Stimulated activated naive CD8-positive, alpha-beta T cell treated with anti-CD3 and anti-CD28 coated beads, Interleukin-15, Interleukin-2, amounts not matched to agents 100 U/mL and 50 U/mL, for 24 hours (primary cell): ENCODE measurements at places on chromosomes 5 and 9.

DNA sequence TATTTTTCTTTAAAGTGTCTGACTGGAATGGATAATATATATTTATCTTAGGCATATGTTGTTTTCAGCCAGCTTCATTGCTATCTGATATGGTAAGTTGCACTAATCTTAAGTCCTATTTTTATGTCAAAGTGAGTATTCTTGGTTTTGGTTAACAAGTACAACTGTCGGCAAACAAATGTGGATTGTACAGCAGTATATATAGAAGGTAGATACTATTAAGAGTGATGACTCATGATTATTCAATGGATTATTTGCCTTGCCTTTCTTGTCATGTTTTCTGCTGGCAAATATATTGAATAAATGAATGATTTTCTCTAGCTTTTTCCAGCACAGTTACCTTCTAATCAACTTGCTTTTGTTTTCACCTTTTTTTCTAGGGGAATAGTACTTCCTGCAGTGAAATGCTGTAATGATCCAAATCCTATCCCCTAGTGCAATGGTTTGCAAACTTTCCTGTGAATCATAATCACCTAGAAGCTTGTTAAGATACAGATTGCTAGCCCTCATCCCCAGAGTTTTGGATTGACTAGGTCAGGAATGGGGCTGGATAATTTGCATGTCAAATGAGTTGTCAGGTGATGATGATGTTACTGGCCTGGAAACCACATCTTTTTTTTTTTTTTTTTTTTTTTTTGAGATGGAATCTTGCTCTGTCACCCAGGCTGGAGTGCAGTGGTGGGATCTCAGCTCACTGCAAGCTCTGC is 60.8 kb upstream of the ARRDC3 start:
- DNase-seq = no peak

DNA sequence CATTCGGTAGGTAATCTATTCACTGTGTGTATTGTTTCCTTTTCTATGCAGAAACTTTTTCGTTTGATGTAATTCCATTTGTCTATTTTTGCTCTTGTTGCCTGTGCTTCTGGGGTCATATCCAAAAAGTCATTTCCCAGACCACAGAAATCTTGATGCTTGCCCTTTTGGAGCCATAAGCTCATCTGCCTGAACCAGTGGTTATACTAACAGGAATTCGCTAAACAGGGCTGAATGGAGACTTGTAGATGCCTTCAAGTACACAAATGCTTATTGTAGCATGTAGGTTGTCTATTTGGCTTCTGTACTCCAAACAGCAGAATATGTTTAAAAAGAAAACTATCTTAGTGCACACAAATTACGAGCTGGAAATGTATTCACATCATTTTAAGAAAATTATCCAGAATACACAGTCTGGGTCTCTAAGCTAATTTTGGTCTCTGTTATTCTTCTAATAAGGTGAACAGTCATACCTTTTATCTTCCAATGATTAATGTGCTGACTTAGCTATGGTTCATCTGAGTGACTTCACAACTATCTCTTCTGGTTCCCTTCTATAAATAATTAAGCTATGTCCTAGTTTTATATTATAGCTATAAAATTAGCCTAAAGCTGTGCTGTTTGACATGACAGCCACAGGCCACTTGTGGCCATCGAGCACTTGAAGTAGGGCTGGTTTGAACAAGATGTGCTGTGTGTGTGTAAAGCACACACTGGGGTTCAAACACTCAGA is 87.6 kb downstream of the DAPK1 start:
- DNase-seq = no peak

DNA sequence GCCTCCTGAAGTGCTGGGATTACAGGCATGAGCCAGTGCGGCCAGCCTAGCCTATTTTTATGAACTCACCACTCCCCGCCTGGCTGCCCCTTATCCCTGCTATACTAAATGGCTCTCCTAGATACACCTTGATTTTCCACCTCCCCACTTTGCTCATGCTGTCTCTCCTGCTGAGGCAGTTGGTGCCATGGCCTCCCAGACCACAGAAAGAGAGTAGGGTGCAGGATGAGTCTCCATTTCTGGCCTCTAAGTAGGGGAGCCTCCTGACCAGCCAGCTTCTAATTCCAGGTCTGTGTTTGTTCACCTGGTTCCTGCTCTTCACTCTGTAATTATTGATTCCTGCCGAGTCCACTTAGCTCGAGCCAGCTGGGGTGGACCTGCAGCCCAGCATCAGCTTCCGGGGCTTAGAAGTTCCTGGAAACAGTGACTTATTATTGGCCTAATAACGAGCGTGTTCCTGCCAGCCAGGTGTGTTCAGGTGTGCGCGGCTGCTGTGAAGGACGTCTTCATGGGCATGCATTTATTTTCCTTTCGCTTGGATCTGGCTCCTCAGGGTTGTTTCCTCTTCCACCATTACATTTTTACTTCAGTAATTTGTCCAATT is 34.0 kb downstream of the ZNF618 start:
- no peak for DNase-seq

GRCh38 chr5:152532714-152533113 is 127.6 kb upstream of the NMUR2 start:
- DNase-seq = no peak

- peak; percentile 74 for DNase-seq
Observed at GRCh38 chr5:10632110-10632761, 68.4 kb downstream of the ANKRD33B start.

DNA sequence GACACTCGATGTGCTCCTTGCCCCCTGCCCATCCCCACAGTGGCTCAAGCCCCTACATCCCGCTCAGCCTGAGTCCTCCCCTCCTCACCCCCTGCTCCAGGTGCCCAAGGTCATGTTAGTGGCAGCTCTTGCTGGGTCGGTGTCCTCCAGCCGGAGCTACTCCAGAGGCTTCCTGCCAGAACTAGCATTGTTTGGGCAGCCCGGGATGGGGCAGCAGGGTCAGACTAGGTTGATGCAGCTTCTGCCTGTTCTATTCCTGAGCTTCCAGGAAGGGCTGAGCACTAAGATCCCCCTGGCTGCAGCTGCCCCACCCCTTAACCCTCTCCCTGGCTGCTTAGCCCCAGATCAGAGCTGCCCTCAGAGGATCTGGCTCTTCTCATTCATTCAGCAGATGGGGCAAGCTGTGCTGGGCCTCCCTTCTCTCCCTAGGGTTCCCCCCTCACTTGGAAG is 671 bp downstream of the RGS14 start:
- no peak for DNase-seq

DNA sequence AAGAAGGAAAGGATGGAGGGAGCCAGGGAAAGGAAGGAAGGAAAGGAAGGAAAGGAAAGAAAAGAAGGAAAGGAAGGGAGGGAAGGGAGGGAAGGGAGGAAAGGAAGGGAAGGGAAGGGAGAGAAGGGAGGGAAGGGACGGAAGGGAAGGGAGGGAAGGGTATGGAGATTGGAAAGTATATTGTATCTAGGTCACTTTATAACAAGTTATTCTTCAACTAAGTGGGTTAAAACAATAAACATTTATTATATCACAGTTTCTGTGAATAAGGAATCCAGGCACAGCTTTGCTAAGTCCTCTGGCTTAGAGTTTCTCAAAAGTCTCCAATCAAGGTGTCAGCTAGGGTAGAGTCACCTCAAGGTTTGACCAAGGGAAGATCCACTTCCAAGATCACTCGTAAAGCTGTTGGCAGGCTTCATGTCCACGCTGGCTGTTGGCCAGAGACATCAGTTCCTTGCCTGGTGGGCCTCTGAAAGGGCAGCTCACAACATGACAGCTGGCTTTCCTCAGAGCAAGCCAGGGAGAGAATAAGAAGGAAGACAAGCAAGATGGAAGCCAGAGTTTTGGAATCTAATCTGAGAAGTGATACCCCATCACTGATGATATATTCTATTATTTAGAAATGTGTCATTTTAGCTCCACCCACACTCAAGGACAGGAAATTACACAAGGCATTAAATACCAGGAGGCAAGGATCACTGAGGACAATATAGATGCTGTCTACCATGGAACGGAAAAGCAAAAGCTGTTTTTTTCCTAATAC is 105.1 kb downstream of the DEPDC1B start:
- DNase-seq = no peak

- DNase-seq = no peak
Observed at GRCh38 chr5:135498637-135498995, 37.1 kb downstream of the NEUROG1 start.

DNA sequence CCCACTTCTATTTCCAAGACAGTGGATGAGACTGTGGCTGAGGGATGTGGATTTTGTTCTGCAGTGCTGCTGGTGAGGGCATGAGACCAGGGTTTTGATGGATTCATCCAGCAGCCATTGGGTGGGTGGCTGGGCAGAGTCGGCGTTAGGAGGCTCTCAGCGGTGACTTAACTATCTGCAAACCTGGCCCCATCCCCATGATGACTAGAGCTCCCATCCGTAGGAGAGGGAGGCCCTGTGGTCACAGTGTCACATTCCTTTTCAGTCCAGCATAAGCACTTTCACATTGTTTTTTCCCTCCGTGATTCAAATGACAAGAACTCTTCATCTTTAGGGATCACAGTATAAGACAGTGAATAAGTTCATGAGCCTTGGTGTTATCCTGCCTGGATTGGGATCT is 60.4 kb upstream of the SPRY4 start:
- DNase-seq = no peak

- DNase-seq = no peak
Observed at GRCh38 chr5:135208903-135209721, 175.1 kb upstream of the PITX1 start.

GRCh38 chr5:99045871-99046270 is 117.1 kb upstream of the CHD1 start:
- no peak for DNase-seq

DNA sequence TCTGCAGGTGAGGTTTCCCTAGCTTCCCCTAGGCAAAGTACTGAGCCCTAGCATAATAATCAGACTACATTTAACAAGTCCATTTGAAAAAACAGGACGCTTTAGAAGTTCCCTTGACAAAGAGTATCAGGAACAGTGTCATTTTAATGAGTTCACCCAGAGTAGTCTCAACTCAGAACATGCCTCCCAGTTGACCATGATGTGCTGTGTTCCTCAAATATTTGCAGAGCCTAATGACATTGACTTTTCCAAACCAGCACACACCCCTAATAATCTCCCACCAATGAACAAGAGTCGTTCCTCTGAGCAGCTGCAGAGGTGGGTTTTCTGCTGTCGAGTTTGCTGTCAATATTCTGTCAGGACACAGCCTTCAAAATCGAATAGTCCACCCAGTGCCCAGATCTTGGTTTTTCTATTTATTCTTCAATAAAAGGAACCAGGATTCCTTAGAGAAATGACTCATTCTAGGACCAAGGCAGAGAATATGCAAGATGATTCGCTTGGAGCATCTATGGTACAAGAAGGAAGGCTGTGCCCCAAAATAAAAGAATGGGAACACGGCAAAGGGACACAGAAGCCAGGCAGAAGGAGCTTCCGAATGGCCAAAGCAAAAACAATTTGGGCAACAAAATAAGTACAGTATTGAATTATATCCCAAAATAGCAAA is 57.6 kb downstream of the OTULIN start:
- DNase-seq = no peak

GRCh38 chr9:100575765-100576386 is 2.0 kb upstream of the CAVIN4 start:
- DNase-seq = no peak

- no peak for DNase-seq
Observed at GRCh38 chr5:155082401-155082800, 68.8 kb downstream of the KIF4B start.

GRCh38 chr9:70127540-70128416 is 84.1 kb downstream of the MAMDC2 start:
- DNase-seq = no peak

DNA sequence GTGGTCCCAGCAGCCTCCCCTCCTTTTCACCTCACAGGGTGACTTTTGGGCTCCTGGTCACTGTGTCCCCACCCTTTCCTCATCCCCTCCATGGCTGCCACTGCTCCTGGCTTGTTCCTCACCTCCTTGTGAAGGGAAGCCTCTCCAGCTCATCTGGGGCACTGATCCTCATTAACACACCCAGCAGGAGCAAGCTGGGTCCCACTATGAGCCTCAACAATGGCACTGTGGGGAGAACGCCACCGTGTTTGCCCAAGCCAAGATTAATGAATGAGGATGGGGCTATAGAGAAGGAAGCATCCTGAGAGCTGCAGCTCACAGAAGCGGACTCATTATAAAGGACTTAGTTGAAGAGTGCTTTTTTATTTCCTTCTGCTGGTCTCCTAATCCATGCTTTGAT is 118.4 kb downstream of the MARCHF11 start:
- no peak for DNase-seq

- DNase-seq = no peak
Observed at GRCh38 chr9:105828171-105828570, 133.8 kb downstream of the TMEM38B start.

DNA sequence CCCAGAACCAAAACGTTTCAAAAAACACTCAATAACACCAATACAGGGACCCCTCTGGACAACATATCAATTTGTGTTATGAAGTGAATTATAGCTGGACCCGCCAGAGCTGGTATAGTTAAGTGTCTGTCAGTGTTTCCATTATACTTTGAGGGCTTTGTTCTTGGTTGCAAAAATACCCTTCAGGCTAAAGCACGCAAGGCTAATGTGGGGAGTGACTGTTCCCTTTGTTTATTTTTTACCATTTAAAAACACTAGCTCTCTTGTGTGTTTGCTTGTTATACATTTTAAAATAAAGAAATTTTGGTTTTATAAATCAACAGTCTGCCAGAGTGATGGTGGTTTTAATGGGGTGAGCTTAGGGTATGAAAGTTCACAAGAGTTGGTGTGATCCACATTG is 859.5 kb downstream of the PTPRD start:
- no peak for DNase-seq

DNA sequence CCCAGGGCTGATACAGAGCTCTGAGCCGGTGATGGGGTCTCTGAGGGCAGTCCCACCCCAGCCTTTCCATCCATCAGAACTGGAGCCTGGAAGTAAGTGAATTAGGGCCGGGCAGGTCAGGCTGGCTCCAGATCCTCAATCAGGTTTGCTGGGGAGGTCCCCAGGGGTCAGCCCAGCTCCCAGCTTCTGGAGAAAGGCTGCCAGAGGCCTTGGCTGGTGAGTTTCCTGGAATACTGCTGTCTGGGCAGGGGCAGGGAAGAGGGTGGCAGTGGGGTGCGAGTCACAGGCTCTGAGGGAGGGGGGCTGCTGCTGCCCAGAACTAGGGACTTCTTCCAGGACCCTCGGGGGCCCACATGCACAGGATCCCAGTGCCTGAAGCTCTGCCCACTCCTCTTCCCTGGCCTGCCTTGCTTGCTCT is 200.6 kb upstream of the MVB12B start:
- no peak for DNase-seq

DNA sequence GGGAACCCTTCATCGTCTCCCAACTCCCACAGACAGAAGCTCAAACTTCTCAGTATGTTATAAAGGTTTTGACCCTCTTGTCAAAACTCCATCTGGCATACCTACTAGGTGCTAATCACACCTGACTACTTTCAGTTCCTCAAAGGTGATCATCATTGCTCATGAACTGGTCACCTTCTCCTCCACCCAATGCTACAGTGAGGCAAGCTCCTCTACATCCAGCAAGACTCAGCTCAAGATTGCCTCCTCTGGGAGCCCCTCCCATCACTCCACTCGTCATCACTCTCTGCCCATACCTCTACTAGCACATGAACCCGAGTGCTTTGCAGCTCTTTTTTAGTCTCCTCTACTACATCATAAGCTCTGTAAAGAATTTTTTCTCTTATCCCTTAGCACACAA is 102.4 kb downstream of the LPAR1 start:
- no peak for DNase-seq

GRCh38 chr9:7320139-7320538 is 479.4 kb downstream of the DMAC1 start:
- DNase-seq = no peak

- DNase-seq = no peak
Observed at GRCh38 chr9:114061830-114062474, 16.1 kb downstream of the AMBP start.
